ENCODE measurements at places on chromosomes 5 and 9.

DNA sequence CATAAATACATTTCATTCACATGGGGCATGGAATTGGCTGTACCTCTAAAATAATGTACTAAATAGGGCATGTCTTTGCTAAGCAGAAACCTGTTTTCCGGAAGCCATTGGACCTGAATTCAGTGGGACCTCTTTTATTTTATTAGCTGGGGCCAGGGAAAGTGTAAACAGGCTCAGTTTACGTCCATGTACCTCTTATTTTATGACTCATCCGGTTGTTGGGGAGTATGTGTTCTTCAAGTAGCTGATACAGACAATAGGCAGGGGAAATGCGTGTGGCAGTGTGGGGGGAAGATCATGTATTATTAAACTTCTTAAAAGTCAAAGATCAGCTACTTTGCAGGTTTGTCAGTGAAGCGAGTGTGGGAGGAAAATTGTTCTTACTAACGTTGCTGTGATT lies 1.4 kb upstream of the GDNF start:
- no peak for DNase-seq

- DNase-seq: no peak
Measured at GRCh38 chr5:111502956-111503355, 9.4 kb downstream of the STARD4 start.

- no peak for DNase-seq
Measured at GRCh38 chr5:108942701-108943100, 195.0 kb downstream of the FER start.

GRCh38 chr9:21267485-21268346 lies 27.9 kb upstream of the IFNA14 start:
- no peak for DNase-seq

DNA sequence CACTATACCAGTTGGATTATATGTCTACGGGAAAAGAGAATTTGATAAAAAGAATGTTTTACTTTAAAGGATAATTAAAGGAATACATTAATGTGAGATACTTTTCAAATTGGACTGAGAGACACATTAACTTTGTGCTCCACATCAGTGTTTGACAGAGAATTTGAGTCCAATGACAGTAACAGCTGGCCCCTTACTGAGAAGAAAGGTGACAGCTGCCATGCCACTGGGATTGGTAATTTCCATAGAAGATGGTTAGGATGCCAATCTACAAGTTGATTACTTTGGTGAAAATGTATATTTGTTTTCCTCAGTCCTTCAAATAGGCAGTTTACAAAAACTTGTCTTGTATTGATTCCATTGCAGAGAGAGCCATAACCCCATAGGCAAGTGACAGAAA lies 578.4 kb downstream of the SLCO4C1 start:
- no peak for DNase-seq

GRCh38 chr5:57307516-57307915 lies 133.7 kb downstream of the GPBP1 start:
- no peak for DNase-seq
